ENCODE measurements at places on chromosomes 16 and 17.

GRCh38 chr16:27784351-27785306 lies 234.7 kb downstream of the KATNIP start:
- no peak for DNase-seq

- DNase-seq = no peak
These were observed 5.2 kb upstream of the TMEM235 start for GRCh38 chr17:78226055-78226758.

DNA sequence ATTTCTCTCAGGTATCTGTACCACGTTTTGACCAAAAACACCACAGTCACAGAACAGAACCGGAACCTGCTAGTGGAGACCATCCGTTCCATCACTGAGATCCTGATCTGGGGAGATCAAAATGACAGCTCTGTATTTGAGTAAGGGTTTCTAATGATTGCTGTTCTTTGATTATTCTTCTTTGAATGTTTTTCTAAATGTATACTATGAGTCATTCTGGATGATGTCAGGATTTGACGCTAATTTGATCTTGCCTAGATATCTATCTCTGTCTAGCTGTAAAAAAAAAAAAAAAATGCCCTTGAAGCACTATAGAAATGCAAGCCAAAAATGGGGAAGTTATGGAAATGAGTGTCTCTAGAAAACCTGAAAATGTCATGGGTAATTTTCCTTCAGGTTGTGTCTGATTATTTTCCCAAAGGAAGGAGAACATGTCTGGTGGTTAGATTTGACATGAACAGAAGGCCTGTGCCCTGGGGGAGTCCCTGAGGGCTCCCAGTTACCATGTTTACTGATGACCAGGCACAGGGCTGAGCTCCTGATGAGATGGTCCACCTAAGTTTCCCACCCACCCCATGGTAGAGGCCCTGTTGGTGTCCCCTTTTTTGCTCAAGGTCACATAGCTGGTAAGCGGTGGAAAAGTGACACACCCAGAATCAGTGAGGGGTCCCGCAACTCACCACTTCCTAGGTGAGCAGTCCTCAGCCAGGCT lies 13.6 kb downstream of the CLEC16A start:
- no peak for DNase-seq

DNA sequence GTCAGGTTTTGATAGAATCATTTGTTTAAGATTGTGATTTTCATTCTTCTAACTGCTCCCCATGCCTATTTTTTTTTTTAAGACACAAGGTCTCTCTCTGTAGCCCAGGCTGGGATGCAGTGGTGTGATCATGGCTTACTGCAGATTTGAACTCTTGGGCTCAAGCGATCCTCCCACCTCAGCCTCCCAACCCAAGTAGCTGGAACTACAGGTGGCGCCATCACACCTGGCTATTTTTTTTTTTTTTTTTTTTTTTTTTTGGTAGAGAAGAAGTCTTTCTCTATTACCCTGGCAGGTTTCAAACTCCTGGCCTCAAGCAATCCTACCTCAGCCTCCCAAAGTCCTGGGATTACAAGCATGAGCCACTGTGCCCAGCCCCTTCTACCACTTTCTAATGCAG lies 223.3 kb downstream of the CBLN1 start:
- no peak for DNase-seq

DNA sequence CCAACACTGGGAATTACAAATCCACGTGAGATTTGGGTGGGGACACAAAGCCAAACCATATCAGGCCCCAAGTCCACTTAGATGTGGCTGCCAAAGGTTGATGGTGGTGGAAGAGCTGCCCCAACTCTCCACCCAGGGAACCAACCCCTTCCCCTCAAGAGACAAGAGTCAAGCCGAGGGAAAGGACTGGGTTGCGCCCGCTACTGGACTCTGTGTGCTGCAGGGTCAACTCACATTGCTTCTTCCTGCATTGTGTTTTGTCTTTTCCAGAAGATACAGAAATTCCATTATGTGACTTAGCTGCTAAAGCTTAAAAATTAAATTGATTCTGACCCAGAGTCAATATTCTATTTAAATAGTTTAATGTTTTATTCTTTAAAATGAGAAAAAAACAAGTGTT lies 58.5 kb downstream of the ADAMTS18 start:
- no peak for DNase-seq

DNA sequence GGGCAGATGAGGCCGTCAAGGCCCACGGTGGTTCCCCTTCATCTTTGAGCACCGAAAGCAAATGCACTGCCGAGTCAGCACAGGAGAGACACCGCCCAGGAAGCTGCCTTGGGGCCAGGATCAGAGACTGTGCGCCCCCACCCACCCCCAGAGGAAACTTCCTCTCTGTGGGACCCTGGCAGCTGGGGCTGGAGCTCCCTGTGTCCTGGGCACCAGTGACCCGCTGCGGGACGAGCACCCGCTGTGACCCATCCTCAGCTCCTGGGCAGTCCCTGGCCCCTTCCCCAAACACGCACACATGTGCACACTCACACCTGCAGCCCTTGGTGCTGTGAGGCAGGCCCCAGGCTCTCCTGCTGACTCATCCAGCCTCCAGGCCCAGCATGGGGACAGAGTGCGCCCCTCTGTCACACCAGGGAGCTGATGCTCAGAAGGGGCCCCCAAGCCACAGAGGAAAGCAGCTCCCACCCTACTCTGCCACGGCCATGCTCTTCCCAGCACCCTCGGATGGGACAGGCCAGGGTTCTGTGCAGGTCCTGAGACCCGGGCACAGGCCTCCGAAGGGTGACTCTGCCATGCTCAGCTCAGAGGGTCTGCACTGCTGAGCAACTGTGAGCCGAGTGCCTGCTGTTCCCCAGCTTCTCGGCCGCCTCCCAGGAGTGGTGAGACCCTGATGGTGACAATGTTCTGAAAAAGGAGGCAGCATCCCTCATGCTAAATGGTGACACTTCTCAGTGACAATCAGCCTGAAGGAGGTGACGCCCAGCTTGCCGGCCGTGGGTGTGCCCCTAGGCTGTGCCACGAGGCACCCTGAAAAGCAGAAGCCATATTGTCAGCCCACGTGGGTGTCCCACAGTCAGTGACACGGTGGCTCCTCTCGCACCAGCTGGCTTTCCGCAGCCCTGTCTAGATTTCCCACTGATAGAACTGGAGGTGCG lies 3.6 kb downstream of the PIEZO1 start:
- DNase-seq = no peak

- no peak for DNase-seq
These were observed 985.7 kb downstream of the CDH8 start for GRCh38 chr16:61050547-61050946.

GRCh38 chr17:64343071-64343774 lies 47.4 kb downstream of the PECAM1 start:
- DNase-seq = no peak

DNA sequence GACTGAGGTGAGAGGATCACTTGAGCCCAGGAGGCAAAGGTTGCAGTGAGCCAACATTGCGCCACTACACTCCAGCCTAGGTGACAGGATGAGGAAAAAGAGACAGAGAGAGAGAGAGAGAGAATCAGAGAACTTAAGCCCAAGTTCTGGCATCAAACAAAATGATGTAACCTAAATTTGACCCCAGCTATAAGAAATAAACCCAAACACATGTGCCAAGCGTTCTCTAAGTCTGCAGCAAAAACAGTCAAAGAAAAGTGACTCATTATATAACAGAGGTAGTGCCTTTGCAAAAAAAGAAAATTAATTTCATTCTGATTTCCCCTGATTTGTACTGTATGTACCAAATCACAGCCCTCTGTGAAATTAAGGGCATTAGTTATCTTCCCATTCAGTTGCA lies 89.5 kb downstream of the CDH11 start:
- DNase-seq = no peak

DNA sequence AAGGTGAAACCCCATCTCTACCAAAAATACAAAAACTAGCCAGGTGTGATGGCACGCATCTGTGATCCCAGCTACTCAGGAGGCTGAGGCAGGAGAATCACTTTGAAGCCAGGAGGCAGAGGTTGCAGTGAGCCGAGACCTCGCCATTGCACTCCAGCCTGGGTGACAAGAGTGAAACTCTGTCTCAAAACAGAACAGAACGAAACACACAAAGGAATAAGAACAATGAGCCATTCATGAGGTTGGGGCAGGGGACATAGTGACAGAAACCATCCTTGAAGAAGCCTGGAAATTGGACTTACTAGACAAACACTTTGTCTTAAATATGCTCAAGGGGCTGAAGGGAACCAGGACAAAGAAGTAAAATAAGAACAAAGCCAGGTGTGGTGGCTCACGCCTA lies 39.4 kb downstream of the WDR45B start:
- DNase-seq = no peak

All from small intestine (tissue), 16 donors.